ENCODE measurements at places on chromosomes 1 and 21.

- no peak for DNase-seq
Observed at GRCh38 chr1:192349314-192349713, 32.5 kb downstream of the RGS21 start.

GRCh38 chr1:10220200-10220599 lies 9.8 kb downstream of the KIF1B start:
- no peak for DNase-seq

- DNase-seq: no peak
Observed at GRCh38 chr21:42570362-42570761, 56.7 kb downstream of the SLC37A1 start.

- DNase-seq: no peak
Observed at GRCh38 chr1:214303141-214303930, 22.4 kb downstream of the SMYD2 start.

GRCh38 chr1:91022518-91022929 lies 689 bp upstream of the ZNF644 start:
- DNase-seq: no peak

- DNase-seq: no peak
Observed at GRCh38 chr1:46798810-46799209, at the start of gene CYP4B1. CYP4B1 (plus strand) TSS chr1:46799046; CDS start chr1:46799082, 36 bp downstream.

GRCh38 chr1:29123053-29123886 lies 433 bp downstream of the TMEM200B start:
- peak; percentile 68 for DNase-seq

DNA sequence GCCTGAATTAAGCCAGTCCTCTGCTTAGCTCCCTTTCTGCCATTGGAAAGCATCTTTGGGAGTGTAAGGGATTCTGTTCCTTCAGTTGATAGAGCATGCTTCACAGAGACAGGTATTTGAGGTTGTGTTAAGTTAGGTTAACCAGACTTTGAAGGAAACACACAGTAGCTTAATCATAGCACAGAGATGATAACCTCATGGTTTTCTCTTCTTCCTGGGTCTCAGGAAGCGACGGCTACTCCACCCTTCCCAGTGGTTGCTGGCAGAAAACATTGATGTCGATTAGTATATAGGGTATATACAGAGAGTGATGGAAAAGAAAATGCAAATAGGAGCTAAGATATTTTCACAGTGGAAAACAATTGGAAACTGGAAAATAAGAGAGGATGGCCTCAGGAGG lies 42.0 kb downstream of the S1PR1 start:
- DNase-seq: no peak

DNA sequence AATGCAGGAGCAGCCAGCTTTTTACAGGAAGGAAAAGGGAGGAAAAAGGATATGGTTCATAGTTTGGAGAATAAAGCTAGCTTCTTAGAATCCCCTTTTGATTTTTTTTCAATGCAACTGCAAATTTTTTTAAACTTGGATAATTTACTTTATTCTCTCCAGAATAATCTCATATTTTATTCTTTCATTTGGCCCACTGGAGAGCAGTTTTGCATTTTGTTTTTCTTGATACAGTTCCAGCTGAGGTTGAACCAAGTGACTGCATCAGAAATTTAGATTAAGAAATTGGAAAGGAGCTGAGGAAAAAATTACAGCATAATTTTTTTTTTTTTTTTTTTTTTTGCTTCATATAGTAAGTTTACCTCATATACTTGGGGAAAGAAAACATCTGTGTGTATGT lies 22.8 kb downstream of the GABPA start:
- DNase-seq: peak; percentile 33

GRCh38 chr1:21118167-21118566 lies 58.5 kb downstream of the EIF4G3 start:
- no peak for DNase-seq

- no peak for DNase-seq
Observed at GRCh38 chr1:90557706-90558105, 159.4 kb downstream of the BARHL2 start.

DNA sequence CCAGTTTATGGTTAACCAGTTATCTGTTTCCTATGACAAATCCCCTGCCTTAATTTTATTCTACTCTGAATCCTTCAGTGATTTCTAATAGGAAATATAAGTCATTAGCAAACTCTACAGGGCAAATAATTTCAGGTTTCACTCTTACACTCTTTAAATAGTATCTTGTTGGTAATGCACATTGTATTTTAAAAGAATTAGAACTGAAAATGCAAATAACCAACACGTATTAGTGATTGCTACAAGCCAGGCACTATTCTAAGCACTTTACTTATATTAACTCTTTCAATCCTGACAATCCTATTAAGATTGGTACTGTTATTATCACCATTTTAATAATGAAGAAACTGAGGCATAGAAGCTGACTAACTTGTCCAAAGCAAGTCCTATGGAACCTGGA lies 48.3 kb upstream of the LHX8 start:
- DNase-seq: no peak

DNA sequence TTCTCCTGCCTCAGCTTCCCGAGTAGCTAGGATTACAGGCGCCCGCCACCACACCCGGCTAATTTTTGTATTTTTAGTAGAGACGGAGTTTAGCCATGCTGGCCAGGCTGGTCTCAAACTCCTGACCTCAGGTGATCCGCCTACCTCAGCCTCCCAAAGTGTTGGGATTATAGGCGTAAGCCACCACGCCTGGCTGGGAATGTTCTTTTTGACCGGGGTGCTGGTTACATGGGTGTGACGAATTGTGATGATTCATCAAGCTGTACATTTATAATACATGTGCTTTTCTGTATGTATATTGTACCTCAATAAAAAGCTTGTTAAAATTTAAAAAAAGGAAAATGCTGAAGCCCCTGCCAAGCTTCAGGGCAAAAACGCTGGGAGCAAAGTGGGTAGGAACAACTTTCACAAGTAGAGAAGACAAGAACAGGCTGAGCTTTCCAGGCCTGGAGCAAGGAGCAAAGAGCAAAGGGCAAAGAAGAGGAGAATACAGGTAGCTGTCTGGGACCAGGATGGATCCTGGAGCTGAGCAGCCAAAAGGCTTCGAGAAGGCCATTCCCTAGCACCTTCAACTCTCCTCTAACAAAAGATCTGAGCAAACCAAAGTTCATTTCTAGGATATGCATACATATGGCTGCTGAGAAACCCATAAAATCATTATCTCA lies 20.5 kb upstream of the YRDC start:
- DNase-seq: no peak

GRCh38 chr1:227242811-227243682 lies 75.2 kb downstream of the CDC42BPA start:
- DNase-seq: no peak

- DNase-seq: no peak
Observed at GRCh38 chr1:62358665-62359373, 39.6 kb upstream of the KANK4 start.

GRCh38 chr21:28540514-28540913 lies 452.2 kb downstream of the LTN1 start:
- peak; percentile 28 for DNase-seq

DNA sequence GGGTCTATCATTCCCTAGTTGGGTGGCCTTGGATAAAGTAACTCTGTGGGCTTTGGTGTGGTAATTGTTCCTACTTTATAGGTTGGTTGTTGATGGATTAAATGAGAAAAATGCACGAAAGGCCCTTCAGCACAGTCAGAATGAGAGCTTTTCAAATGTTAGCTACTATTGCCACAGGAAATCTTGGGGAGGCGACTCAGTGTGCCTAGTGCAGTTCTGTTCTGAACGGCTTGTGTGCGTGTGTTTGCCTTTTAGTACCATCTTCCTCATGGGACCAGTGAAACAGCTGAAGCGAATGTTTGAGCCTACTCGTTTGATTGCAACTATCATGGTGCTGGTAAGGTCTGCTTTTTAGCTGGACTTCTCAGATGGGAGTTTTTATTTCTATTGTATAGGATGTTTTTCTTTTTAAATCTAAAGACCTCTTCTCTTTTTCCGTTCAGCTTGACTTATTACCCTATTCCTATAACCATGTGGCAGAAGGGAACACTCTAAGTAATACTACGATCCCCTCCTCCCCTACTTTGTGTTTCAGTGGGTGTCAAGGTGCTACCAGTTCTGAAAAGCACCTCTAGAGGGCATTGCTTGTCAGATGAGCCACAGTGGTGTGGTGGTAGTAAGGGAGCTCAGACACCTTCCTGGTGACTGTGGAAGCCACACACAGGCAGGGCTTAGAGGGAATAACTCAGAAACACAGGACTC lies 9.2 kb downstream of the SFT2D2 start:
- peak; percentile 67 for DNase-seq

DNA sequence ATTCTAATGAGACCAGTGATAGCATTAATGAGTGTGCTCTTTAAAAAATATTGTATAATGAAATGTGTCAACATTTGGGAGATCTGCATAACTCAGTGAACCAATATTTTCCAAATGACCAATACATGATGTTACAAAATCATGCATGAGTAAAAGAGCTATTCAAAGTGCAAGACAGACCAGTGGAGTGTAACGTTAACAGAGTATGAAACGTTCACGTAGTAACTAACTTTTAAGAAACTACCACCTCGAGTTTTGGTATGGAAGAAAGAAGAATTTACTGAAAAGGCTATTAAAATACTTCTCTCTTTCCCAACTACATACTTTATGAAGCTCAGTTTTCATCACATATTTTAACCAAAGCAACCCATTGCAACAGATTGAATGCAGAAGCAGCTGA lies 9.6 kb upstream of the SLC6A9 start:
- peak; percentile 36 for DNase-seq

DNA sequence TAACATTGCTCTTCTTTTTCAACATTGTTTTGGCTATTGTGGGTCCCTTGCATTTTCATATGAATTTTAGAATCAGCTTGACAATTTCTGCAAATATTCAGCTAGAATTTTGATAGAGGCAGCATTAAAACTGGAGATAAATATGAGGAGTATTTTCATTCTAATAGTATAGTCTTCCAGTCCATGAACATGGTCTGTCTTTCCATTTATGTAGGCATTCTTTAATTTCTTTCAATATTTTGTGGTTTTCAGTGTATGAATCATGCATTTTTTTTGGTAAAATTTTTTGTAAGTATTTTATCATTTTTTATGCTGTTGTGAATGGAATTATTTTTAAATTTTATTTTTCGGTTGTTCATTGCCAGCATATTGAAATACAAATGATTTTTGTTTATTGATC lies 97.2 kb downstream of the DNAH14 start:
- no peak for DNase-seq

GRCh38 chr1:189216886-189217285 lies 1260.8 kb downstream of the BRINP3 start:
- no peak for DNase-seq

DNA sequence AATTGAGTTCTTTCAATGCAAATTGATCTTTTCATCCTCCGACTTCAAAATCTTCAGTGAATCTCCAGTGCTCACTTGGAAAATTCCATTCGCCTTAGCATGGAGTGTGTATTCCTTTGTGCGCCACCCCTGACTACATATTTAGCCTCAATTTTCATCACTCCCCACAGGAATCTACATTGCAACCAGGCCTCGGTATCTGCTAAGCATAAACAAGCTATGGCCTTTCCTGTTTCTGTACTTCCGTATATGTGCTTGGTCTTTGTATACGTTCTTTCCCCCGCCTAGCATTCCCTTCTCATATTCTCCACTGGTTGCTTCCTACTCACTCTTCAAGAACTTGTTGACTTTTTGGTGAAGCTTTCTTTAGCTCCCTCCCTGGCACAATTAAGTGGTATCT lies 470.8 kb downstream of the LMO4 start:
- DNase-seq: no peak

DNA sequence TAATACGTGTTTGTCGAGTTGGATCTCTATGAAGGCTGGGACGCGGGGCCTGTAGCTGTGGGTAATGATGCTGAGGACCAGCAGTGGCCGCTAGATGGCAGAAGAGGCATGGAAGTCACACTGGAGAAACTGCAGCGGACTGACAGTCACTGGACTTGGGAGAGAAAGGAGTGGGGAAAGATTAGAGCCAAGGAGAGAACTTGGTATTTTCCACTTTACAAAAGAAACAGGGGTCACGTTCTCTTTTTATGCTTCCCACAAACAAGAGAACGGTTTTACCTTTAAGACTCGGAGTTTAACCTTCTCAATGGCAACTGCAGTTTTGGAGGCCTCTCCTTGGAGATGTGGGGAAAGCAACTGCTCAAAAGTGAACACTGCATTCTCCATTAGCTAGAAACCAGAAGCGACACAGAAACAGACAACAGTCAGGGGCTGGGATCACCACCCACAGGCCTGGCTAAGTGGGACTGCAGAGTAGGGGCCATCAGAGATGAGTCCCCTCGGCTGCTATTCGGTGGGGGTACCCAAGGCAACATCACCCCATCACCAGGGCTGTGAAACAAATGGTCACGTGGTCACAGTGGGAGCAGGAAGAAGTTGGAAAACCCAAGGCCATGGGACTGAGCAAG lies 51.1 kb upstream of the EDEM3 start:
- DNase-seq: peak; percentile 93

DNA sequence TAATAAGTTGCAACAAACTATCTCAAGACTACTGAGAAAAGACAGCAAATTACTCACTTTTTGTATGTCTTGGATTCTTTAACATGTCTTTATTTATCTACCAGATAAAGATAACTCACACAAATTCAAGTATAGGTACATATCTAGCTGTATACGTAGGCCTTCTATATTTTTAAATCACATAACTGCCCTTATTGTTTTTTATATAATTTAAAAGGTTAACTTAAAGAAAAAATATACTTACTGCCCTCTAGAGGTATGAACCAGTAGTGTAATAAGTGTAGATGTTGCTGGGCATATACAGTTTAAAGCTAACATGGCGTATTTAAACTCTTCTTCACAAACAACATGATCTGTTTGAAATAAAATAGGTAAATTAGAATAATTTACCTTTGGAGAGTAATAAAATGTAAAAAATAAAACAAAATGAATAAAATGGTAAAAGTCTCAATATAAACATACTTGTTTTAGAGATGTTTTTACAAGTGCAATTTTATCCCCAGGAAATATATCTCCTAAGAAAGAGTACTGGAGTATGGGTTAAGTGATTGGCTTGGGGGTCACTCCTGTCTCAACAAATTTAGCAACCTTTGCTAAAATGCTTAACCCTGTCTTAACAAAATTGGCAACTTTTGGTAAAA lies 235.2 kb downstream of the KCNT2 start:
- peak; percentile 65 for DNase-seq

- DNase-seq: peak; percentile 57
Observed at GRCh38 chr1:220326578-220326977, 54.3 kb upstream of the RAB3GAP2 start.

Measured in adipocyte (in vitro differentiated cells).